ENCODE measurements at places on chromosomes 2 and 18.
A peak's percentile ranks its signal among the peaks of the same experiment; 100 is the strongest.

DNA sequence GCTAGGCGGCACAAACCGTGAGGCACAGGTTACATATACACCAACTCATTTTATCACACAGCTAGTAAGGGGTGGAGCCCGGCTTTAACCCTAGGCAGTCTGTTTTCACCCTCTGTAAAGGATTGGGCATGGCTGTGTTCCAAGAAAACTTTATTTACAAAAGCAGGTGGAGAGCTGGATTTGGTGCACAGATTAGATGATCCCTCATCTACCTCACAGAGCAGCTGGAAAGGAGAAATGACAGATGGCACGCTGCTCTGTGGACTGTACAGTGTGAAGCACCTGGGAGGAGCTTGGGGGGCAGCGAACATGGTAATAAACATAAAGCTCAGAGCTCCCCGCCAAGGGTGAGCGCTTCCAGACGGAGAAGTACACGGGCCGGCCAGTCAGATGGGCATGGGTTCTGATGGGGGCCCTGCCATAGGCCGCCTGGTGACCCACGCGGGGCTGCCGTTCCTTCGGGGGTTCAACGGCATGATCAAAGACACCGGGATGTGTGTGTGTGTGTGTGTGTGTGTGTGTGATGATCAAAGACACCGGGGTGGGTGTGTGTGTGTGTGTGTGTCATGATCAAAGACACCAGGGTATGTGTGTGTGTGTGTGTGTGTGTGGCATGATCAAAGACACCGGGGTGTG lies 862 bp upstream of the TMEM177 start:
- DNase-seq: peak; percentile 8

GRCh38 chr2:190465060-190465459 lies 56.9 kb downstream of the MFSD6 start:
- DNase-seq: no peak

- no peak for DNase-seq
Measured at GRCh38 chr2:233422050-233422639, 67.9 kb downstream of the DGKD start.

DNA sequence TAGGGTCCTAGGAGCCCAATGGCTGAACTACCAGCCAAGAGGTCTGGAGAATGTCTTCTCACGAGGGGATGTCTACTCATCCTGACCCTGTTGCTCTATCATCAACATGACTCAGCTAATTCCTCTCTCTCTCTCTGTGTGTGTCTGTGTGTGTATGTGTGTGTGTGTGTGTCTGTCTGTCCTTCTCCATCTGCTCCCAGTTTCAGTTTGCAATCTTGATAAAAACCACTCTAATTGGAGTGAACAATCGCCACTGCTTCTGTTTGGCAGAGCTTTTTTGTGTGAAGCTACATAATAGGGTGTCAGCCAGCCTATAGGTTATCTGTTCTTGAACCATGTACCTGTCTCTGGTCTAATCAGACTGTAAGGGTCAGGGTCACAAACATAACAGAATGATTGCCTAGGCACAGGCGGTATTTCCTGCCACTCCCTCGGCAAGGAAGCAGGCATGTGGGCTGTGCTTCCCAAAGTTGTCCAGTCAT lies 219.8 kb downstream of the SH3BP4 start:
- no peak for DNase-seq

DNA sequence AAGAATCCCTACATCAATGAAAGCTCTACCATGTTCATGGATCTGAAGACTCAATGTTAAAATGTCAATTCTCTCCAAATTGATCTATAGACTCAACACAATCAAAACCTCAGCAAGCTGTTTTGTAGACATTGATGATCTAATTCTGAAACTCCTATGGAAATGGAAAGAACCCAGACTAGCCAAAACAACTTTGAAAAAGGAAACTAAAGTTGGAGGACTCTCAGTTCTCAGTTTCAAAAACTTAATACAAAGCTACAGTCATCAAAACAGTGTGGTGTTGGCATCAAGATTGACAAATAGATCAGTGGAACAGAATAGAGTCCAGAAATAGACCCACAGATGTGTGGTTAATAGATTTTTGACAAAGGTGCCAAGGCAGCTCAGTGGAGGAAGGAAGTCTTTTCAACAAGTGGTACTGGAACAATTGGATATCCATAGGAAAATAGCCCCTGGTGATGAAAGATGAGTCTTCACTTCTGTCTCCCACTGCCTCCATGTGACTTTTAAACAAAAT lies 30.4 kb downstream of the LBH start:
- DNase-seq: no peak

DNA sequence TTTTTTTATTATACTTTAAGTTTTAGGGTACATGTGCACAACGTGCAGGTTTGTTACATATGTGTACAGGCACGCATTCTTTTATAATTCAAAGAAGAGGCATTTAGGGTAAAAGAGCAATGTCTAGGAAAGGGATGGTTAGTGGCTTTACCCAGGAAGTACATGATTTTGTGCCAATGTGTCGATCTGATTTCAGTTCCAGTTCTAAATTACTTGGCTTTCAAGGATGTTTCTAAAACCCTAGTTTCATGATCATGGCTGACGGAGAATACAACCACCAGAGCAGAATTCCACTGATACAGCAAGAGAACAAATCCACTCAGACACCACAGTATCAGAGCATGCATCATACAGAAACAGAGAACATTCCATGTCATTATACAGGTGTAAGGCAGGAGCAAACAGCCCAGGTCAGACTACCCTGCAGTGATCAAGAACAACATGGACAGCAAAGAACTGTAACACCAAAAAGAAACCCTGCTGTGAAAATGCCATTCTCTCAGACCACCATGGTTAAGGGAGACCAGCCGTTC lies 116.7 kb upstream of the STK17B start:
- DNase-seq: no peak

GRCh38 chr2:185381631-185382030 lies 357.0 kb upstream of the FSIP2 start:
- no peak for DNase-seq

- peak; percentile 69 for DNase-seq
Measured at GRCh38 chr2:64787019-64787365, 133.3 kb upstream of the SERTAD2 start.

- peak; percentile 46 for DNase-seq
Measured at GRCh38 chr2:24491542-24492420, 727 bp downstream of the NCOA1 start.

GRCh38 chr2:68834737-68835376 lies 36.3 kb downstream of the BMP10 start:
- DNase-seq: no peak

- DNase-seq: no peak
Measured at GRCh38 chr2:233811732-233812131, 33.6 kb downstream of the MROH2A start.
